Activated effector memory CD4-positive, alpha-beta T cell treated with Interleukin-2 at 50 U/mL for 16 hours (primary cell): ENCODE measurements at places on chromosomes 1 and 21.

GRCh38 chr1:209777587-209777986 lies 6.8 kb downstream of the C1orf74 start:
- no peak for DNase-seq

DNA sequence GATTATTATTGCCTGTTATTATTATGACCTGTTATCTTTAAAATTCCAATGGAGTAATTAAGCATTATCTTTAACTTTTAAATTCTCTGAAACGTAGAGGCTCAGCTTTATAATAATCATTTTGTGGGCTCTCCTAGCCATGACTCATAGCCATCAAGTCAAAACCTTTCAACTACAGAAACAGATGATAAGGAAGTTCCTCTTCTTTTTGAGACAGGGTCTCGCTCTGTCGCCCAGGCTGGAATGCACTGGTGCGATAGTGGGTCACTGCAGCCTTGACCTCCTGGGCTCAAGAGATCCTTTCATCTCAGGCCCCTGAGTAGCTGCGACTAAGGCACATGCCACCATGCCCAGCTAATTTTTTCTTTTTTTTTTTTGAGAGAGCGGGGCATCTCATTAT lies 43.5 kb downstream of the CHML start:
- no peak for DNase-seq

GRCh38 chr1:200896531-200897196 lies 2.0 kb downstream of the INAVA start:
- DNase-seq: no peak

- no peak for DNase-seq
These were observed 17.7 kb upstream of the KCND3 start for GRCh38 chr1:112007169-112007568.

GRCh38 chr1:247185667-247186066 lies 13.8 kb upstream of the ZNF124 start:
- no peak for DNase-seq

DNA sequence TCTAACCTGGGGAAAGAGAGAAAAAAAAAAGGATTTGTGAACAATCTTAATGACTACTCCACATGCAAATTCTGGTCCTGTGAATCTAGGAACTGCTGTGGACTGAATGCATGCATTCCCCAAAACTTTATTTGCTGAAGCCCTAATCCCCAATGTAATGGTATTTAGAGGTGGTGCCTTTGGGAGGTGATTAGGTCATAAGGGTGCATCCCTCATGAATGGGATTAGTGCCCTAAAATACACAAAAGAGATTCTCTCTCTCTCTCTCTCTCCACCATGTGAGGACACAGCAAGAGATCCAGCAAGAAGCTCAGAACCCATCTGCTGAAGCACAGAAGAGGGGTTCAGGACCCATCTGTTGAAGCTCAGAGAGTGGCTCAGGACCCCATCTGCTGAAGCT lies 26.2 kb upstream of the KIRREL1 start:
- no peak for DNase-seq

GRCh38 chr1:213622365-213623063 lies 365.3 kb upstream of the PROX1 start:
- no peak for DNase-seq

DNA sequence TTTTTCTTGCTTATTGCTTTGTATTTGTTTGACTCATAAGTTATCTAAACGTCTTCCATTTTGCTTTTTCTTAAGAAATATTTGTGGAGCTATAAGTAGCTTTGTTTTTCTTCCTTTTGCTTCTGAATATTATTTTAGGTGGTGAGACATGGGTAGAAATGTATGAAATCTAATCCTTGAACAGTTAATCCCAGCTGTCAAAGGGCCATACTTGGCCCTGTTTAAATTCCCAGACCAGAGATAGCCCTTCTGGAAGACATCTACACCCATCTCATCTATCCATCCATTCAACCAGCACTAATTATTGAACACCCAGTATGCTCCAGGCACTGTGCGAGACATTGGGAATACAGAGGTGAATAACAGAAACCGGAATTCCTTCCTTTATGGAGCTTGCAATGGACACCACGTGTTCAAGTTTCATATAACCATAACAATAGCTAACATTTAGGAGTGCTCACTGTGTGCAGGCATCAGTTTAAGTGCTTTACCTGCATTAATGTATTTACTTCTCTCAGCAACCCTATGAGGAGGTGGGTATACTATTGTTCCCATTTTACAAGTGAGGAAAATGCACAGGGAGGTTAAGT lies 8.7 kb downstream of the TACSTD2 start:
- no peak for DNase-seq

DNA sequence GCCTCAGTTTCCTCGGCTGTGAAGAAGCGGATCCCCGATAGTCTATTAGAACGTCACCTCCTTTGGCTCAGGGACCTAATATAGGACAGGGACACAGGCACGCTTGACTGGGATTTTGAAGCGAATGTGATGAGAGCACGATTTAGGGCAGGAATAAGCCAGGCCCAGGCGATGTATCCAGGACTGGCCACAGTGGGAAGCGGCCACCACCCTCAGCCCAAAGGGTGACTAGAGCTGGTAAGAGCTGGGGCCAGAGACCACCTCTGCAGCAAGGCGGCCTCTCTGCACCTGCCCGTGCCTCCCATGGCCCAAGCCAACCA lies 100.0 kb upstream of the VAMP3 start:
- DNase-seq: no peak

- no peak for DNase-seq
These were observed 30.6 kb upstream of the MARK1 start for GRCh38 chr1:220497220-220497947.

DNA sequence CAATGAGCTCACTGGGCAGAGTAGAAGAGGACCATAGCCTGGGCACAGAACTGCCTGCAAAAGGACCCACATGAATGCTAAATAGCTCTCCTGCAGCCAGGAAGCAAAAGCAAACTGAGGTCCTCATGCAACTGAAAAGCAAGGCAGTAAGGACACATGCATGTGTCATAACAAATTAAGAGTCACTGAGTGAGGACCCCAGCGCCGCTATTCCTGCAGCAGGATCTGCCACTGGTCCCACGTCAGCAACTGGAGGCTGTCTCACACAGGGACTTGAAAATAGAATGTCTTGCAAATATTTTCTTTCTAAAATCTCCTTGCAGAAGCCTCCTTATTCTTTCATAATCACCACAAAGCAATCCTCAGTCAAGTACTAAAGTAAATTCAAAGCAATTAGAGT lies 559.6 kb upstream of the DAB1 start:
- no peak for DNase-seq

DNA sequence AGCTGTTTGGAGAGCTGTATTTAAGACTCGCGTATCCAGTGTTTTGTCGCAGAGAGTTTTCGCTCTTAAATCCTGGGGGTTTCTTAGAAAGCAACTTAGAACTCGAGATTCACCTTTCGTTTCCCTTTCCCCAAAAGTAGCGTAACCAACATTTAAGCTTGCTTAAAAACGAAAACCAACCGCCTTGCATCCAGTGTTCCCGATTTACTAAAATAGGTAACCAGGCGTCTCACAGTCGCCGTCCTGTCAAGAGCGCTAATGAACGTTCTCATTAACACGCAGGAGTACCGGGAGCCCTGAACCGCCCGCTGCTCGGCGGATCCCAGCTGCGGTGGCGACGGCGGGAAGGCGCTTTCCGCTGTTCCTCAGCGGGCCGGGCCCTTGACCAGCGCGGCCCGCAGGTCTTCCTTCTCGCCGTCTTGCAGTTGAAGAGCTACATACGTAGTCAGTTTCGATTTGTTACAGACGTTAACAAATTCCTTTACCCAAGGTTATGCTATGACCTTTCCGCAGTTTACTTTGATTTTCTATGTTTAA lies 1.9 kb downstream of the OLIG1 start:
- DNase-seq: no peak

DNA sequence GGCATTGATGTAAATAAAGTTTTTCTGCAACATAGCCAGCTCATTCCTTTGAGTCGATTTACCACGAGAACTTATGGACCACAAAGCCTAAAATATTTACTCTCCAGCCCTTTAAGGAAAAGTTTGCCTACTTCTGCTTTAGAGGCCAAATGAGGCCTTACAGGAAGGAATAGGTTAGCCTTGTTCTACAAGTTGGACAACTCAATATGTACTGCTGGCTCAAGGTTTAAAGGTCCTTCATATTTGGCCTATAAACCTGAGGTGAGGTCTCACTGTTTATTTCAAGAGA lies 144.5 kb upstream of the DNAH14 start:
- DNase-seq: no peak

DNA sequence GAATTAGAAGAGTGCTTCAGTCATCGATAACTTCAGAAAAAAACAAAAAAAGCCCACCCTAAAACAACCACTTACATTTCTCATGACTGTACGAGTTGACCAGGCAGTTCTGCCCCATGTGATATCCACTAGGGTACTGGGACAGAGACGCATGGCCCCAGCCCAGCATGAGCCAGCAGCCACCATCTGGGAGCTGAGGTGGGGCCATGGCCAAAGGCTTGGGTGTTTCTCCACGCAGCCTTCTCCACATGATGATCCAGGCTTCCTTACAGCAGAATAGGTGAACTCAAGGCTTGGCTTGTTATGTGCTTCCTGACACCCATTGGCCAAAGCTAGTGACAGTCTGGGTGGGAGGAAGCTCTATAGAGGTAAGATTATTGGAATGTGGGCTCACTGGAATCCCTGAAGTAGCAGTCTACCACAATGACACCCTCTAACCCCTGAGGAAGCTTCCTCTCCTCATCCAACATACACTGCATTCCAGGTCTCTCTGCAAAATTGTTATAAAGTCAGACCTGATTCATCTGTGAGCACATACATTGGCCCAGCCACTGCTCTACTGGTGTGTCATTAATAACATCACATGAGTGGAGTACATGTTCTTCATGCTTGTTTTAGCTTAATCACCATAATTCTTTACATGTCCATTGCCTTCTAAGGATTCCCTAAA lies 66.3 kb upstream of the NTPCR start:
- DNase-seq: no peak

DNA sequence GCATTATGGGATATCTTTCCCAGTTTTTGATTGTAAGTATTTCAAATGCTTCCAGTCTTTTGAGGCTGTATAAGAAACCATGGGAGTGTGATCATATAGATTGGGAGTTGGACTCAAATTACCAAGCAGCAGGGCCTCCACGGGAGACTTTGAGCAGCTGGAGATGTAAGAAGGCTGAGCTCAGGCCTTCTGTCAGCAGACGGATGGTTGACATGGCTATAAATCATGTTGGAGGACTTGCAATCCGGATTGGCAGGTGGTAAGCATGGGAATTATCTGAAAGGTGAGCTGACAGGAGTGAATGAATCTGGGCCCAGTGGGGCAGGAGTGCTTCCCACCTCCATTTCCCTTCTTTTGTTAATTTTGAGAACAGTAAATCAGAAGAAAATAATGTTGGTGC lies 83.2 kb upstream of the PPM1J start:
- no peak for DNase-seq

- DNase-seq: no peak
These were observed 14.8 kb downstream of the DHRS3 start for GRCh38 chr1:12603224-12603623.

DNA sequence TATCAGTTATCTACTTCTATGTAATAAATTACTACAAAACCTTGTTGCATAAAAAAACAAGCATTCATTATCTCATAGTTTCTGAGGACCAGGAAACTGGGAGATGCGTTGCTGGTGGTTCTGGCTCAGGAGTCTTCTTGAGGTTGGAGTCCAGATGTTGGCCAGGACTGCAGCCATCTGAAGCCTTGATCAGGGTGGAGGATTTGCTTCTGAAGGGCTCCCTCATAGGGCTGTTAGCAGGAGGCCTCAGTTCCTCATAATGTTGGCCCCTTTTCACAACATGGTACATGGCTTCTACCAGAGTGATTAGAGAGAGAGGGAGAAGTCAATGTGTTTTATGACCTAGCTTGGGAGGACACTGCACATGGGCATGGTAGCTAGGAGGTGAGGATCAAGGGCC lies 137.4 kb downstream of the CNIH3 start:
- no peak for DNase-seq

DNA sequence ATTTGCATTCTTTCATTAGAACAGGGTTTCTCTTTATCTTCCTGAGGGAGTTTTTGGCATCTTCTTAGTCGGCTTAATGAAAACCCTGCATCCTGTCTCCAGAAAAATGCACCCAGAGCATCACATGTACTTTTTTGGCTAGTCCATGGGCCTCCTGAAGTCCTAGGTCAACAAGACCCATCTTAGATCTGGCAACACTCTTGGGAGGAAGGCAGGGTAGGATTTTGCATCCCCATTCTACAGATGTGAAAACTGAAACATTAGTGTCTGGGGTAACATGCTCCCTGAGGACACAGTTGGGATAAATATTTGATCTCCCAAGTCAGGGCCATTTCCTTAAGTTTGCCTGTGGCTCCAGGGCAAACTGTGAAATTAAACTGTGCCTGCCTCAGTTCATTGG lies 40.0 kb upstream of the HMGB4 start:
- no peak for DNase-seq

GRCh38 chr21:14116080-14116481 lies 94.7 kb downstream of the LIPI start:
- DNase-seq: no peak

DNA sequence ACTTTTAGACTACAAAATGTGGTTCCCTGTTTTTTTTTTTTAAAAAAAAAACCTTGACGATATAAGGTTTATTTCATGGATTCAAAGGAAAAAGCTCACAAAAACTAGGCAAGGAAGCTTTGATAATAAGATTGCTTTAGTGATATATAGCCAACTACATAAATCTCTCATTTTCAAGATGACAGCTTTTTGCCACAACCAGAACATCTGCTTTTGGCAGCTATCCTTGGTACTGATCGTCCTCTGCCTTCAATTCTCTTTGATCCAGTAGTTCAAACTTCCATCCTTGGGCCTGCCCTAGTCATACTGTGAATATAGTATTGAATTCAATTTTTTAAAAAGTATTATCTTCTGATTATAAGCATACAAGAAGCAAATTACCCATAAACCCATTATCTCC lies 72.9 kb upstream of the CD53 start:
- no peak for DNase-seq

GRCh38 chr1:94468708-94469107 lies 50.5 kb downstream of the ABCD3 start:
- DNase-seq: no peak

DNA sequence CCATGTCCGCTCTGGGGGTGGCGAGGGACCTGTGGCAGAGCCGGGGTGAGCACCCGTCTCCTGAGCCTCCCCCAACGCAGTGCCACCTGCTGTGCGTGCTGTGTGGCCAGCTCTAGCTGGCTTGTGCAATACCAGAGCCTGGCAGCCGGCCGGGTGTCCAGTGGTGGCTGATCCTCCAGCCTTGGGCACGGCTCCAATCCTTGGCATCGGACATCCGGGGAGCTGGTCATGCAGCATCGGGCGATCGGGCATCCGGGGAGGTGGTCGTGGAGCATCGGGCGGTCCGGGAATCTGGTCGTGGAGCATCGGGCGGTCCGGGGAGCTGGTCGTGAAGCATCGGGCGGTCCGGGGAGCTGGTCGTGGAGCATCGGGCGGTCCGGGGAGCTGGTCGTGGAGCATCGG lies 8.1 kb downstream of the SLX9 start:
- DNase-seq: no peak

DNA sequence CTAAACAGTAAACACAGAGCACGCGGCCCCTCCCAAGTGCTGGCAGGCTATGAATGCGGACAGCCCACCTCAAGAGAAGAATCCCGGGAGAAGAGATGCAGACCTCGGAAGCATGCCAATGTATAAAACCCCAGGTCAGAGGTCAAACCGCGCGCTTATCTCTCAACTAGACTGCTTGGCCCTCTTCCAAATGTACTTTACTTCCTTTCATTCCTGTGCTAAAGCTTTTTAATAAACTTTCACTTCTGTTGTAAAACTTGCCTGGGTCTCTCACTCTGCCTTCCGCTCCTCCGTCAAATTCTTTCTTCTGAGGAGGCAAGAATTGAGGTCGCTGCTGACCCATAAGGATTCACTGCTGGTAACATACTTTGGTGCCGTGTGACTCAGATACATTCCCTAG lies 216.0 kb downstream of the S1PR1 start:
- DNase-seq: no peak

GRCh38 chr1:25568090-25568833 lies 24.9 kb downstream of the LDLRAP1 start:
- DNase-seq: no peak
